ENCODE measurements at places on chromosomes 3 and 15.

DNA sequence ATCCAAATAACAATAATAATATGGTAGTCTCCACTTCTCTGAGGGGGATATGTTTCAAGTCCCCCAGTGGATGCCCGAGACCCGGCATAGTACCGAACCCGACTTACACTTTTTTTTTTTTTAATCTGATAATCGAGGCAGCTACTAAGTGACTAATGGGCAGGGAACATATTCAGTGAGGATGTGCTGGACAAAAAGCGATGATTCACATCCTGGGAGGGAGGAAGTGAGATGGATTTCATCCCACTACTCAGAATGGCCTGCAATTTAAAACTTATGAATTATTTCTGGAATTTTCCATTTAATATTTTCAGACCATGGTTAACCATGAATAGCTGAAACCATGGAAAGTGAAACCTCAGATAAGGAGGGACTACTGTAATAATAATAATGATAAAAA is 49.5 kb upstream of the SELENOK start:
- DNase-seq = peak; percentile 80

- peak; percentile 100 for DNase-seq
Observed at GRCh38 chr3:120094776-120095225, 554 bp upstream of the GSK3B start.

DNA sequence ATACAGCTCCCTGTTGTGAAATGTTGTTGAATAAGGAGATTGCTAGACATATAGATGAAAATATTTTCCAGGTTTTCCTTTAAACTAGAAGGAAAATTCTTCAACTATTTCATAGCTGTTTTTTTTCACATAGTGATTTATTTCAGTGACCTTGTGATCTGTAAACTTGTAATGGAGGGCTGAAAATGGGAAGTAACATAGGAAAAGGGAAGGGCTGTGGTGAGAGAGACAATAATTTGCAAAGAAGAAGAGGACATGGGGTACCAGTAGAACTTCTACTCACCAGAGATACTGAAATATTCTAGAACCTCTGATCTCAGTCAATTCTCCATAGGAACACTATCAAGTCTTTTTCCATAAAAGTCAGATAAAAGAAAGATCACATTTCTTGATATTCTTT is 60.4 kb downstream of the PLS1 start:
- DNase-seq = no peak

- DNase-seq = peak; percentile 65
Observed at GRCh38 chr3:136838641-136839555, 20.0 kb downstream of the SLC35G2 start.

- DNase-seq = no peak
Observed at GRCh38 chr15:100339999-100340398, 1.8 kb downstream of the ADAMTS17 start.

GRCh38 chr3:9951598-9951961 is 628 bp downstream of the PRRT3 start:
- DNase-seq = no peak

- DNase-seq = peak; percentile 98
Observed at GRCh38 chr3:81760924-81761903, at the start of gene GBE1. Gene GBE1 (minus strand): TSS chr3:81761645. CDS start chr3:81761517, 128 bp downstream.

GRCh38 chr15:101549647-101550046 is 60.1 kb upstream of the PCSK6 start:
- no peak for DNase-seq

GRCh38 chr3:134057654-134058110 is 28.0 kb upstream of the SLCO2A1 start:
- DNase-seq = no peak

- no peak for DNase-seq
Observed at GRCh38 chr15:78054966-78055365, 22.5 kb downstream of the TBC1D2B start.

DNA sequence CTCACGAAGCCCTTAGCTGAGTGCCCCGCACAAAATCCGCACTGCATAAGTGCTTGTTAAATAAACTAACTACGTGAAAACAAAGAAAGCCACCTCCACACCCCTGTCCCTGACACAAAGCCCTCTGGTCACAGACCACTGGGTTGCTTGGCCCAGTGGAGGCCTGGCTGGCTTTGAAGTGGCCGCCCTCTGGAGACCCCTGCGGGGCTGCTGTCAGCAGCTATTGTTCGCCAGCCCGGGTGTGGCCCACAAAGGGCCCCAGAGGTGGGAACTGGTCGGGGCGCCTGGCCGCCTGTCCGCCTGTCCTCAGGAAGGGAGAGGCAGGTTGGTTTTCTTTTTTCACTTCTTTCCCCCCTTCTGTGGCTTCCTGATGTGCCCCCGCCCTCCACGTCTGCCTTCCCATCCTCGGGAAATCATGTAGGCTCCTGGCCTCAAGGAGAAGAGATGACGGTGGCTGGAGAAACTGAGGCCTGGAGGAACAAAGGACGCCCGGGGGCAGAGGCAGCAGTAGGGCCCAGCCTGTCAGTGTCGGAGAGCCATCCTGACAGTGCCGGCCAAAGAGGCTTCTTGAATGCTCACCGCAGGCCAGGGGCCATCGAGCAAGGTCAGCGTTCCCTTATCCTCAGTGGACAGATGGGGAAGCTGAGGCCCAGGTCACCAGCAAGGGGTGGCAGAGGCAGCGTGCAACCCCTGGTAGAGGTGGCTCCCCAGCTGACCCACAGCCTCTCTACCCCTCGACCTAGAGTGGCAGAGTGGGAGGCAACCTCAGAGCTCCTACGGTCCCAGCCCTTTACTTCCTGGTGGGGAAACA is 61.1 kb downstream of the SLC6A6 start:
- no peak for DNase-seq
